ENCODE measurements at places on chromosomes 7 and 10.

DNA sequence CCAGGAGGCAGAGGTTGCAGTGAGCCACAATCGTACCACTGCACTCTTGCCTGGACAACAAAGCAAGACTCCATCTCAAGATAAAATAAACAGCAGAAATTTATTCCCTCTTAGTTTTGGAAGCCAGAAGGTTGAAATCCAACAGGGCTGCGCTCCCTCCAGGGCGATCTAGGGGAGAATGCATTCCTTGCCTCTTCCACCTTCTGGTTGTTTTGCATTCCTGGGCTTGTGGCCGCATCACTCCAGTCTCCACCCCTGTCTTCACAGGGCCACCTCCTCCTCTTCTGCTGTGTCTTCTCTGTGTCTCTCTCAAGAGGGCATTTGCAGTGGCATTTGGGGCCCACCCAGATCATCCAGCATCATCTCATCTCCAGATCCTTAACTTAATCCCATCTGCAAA lies 36.2 kb downstream of the LIMK1 start:
- DNase-seq, result no peak

GRCh38 chr10:75097666-75098285 lies 13.7 kb upstream of the SAMD8 start:
- no peak for DNase-seq

DNA sequence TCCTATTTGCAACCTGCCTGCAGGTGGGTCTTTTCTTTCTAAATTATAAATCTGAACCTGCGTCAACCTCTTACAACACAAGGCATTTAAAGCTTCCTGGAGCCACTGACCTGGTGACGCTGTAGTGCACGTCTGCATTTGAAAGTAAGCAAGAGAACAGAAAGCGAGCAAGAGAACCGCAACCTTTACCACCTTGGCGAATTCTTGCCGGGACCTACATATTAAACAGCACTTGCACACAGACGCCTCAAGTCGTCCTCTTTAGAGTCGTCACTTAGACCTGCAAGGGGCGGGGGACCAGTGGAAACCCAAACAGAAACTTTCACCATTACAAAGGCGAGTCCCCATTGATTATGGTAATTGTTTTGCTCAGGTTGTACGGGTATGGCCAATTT lies 9.5 kb downstream of the GLI3 start:
- DNase-seq, result no peak

- no peak for DNase-seq
Measured at GRCh38 chr7:156445997-156446761, 194.4 kb upstream of the RNF32 start.

GRCh38 chr10:122343936-122344335 lies 30.6 kb upstream of the PLEKHA1 start:
- no peak for DNase-seq

Measured in ascending aorta (tissue), 2 donors.